Kasumi-1 (cell line): ENCODE measurements at places on chromosomes 13 and 19.

GRCh38 chr19:6216996-6217751 is 62.6 kb downstream of the MLLT1 start:
- DNase-seq: no peak

DNA sequence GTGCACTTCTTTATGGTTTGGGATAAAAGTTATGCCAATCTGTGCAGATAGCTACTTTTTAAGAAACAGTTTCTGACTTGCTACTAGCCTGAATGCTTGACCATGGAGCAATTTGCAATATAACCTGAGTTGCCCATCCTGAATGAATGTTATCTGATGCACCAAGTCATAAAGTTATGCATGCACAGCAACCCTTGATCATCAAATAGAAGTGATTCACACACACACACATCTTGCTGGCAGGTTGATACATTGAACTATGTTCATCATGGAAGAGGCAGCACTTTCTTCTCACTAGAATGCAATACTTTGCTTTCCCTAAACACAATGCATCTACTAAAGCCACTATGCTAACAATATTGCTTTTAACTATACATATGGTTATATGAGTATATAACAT is 311.5 kb downstream of the RFC3 start:
- DNase-seq: no peak

DNA sequence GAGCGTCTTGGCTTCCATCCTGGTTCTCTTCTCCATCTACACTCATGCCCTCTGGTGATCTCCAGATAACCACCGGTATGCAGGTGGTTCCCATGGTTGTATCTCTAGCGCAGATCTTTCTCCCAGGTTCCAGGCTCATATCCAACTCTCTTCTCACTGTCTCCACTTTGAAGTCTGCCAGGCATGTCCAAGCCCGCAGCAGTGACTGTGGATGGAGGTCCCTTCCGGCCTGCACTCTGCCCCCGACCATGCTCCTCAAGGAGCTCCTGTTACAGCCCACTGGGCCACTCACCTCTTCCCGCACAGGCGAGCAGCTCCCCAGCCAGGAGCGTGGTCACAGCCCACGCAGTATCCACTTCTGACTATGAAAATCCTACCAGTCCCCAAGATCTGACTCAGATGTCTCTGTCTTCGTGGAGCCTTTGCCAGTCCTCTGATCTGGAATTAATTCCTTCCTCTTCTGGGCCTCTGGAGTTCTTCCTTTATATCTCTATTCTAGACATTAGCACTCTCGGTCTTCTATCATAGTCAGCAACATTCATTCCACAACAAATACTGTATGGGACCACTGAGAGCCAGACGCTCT is 100.2 kb downstream of the TEX26 start:
- DNase-seq: no peak

- no peak for DNase-seq
Observed at GRCh38 chr13:43730642-43731041, 56.1 kb downstream of the ENOX1 start.
